ENCODE measurements at places on chromosomes 5 and 9. TPM values are rescaled to one million over a fixed set of nuclear protein-coding genes. Genes with fewer than 3 reads are reported as not detected.

- no peak for DNase-seq
Measured at GRCh38 chr5:171010086-171010485, 148.3 kb downstream of the RANBP17 start.

DNA sequence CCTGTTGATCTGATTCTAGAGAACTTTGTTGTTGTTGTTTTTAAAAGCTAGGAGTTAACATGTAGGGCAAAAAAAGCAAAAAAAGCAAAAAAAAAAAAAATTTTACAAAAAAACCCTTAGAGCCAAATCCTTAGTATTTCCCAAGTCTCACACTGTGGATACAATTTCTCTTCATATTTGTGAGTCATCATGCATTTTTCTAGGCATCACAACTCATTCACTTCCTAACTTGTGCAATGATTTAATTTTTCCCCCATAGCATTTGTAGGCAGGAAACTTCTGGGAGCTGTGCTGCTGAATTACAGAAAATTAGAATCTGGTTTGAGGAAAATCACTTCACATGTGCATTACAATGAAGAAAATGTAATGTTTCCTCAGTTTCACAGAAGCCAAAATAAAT, 91.9 kb downstream of the MARCHF3 start:
- DNase-seq, result no peak

GRCh38 chr9:73231203-73231602, 79.5 kb downstream of the ANXA1 start:
- DNase-seq, result no peak

- DNase-seq, result no peak
Measured at GRCh38 chr5:113520429-113520828, 6.9 kb downstream of the YTHDC2 start.

DNA sequence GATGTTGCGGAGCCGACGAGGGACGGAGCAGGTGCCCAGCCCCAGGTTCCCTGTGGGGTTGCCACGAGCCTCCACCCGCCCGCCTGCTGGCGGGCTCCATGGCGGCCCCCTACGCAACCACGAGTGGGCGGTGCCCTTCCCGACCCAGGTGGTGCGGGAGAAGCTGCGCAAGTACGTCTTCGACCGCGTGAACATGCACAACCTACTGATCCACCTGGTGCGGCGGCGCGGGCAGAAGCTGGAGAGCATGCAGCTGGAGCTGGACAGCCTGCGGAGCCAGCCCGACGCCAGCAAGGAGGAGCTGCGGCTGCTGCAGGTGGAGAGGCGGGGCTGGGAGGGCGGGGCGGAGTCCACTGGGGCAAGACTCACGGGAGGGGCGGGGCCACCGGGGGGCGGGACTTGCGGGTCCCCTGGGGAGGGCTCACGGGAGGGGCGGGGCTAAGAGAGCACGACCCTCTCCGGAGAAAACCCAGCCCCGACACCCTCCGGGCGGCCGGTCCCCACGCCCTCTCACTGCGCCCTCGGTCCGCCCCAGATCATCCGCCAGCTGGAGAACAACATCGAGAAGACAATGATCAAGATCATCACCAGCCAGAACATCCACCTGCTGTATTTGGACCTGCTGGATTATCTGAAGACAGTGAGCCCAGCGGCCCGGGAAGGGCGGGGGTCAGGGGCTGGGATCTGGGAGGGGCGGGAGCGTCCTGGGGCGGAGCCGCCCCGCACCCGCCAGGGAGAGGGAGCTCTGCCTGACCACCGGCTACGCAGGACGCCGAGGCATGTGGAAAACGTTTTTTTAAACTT, 3.9 kb downstream of the CCDC183 start:
- peak; percentile 94 for DNase-seq

- peak; percentile 25 for DNase-seq
Measured at GRCh38 chr5:139861021-139861888, 65.6 kb downstream of the PSD2 start.

GRCh38 chr5:98769959-98770208, 3.6 kb upstream of the RGMB start:
- no peak for DNase-seq

GRCh38 chr5:146291421-146292074, 47.1 kb upstream of the POU4F3 start:
- peak; percentile 37 for DNase-seq

Gene SUSD3
- 2.6 TPM for total RNA-seq

GRCh38 chr9:89454498-89455355, 43.2 kb downstream of the SEMA4D start:
- DNase-seq, result peak; percentile 77

Gene TMEM245
- 88.1 TPM for total RNA-seq

- DNase-seq, result no peak
Measured at GRCh38 chr5:92207151-92207550, 824.0 kb upstream of the ARRDC3 start.

DNA sequence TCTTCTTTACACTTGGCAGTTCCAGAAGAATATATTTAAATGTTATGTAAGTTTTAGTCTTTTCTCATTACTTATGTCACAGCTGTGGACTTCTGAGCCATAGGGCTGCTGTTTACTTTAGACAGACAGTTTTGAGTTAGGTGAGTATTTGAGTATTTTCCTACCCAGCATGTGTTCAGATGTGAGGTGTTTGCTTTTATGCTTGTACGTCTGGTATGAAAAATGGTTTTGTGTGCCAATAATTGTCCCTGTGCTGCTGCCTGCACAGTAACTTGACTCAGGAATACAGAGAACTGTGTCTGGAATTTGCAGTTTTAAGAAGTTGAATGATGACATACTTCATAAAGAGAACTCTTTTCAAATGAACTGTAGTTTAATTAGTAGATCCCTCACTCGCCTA, 20.8 kb downstream of the MEGF10 start:
- no peak for DNase-seq

DNA sequence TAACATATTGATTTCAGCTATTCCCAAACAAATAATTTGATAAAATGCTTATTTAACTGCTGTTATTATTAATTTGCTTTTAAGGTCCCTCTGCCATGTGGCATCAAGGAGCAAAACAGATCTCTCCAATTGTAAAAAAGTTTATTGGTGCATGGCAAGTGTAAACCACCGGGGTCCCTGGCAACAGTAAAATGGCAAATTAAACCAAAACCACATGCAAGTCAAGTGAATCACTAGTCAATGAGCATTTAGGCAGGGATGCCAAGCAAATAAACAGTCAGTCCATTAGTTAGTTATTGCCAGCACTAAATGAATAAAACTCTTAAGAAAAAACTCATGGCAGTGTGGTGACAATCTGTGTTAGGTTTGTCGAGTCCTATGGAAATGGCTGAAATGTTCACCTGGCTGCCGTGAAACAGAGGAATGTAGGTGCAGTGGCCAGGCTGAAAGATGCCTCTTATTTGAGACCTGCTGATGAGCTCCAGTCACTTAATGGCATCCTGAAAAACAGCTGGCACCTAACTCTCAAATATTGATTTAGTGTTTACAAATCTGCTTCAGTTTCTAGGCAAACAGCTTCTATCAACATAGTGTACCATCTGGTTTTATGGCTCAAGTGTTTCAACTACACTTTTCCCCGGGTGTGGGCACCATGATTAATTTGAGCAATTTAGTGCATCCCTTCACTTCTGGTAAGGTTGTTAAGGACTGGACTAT, 296.5 kb upstream of the ITGA1 start:
- no peak for DNase-seq

DNA sequence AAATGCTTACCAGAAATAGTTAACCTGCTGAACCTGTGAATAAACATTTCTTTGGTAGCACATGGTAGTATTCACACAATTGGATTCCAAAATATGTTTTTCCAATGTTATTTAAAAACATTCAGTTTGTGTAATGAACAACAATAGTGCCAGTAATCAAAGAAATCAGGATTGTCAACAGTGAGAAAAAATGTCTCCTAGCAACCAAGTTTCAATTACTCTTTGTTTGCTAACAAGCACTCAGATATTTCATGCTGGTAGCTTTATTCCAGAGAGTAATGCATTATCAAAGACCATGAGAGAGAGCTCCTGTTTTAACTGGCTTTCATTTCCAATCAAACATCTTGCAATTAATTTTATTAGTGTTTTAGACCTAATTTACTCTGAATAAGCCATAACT, 768.1 kb upstream of the GRAMD2B start:
- no peak for DNase-seq

DNA sequence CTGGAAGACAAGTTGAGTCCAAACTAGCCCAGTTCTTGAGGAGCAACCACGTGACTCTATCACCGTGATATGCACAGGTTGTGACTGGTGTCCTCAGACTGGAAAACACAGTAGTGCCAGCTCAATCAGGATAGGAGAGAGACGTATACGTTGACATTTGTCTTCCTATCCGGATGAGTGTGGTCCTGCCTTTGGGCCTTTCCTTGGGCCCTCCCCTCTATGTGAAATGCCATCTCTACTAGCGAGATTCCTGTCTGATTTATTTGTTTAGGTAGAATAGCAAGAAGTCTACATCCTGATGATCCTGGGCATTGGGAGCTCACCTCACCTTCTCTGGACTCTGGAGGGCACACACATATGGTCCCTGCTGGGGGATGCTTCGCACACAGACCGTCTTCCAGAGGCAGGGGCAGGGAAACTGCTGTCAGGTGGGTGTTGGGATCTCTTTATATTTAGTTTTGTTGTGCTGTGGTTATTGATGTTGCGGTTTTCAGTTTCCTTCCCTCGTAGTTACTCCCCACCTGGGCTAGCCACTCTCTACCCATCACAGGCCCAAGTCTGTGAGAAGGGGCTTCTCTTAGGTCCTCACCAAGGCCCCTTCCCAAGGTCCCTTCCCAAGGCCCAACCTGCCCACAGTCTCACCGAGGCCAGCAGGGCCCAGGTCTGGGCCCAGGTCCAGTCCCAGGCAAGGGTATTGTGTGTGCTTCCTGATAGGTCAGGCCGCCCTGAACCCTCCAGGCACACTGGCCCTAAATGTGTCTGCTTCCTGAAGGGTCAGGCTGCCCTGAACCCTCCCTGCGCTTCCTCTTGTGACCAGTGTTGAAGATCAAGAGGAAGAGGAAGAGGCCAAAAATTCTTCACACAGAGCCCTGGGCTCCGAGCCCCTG, 19.0 kb upstream of the SPINK4 start:
- no peak for DNase-seq

Gene SPRY4
- total RNA-seq, result 44.0 TPM

DNA sequence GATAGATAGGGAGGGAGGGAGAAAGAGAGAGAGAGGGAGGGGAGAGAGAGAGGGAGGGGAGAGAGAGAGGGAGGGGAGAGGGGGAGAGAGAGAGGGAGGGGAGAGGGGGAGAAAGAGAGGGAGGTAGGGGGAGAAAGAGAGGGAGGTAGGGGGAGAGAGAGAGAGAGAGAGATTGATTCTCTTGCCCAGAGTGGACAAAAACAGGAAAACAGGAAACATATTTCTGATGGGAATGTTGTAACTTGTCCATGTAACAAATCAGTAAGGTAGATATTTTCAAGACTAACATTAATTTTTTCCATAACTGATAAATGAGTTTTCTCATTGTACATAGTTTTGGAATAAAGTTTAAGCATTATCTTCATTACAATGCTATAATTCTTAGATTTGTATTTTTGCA, 811.7 kb upstream of the GRAMD2B start:
- DNase-seq, result no peak

Gene PCDHGA11
- 3.4 TPM for total RNA-seq

GRCh38 chr5:150639751-150640150, 709 bp upstream of the SYNPO start:
- no peak for DNase-seq

DNA sequence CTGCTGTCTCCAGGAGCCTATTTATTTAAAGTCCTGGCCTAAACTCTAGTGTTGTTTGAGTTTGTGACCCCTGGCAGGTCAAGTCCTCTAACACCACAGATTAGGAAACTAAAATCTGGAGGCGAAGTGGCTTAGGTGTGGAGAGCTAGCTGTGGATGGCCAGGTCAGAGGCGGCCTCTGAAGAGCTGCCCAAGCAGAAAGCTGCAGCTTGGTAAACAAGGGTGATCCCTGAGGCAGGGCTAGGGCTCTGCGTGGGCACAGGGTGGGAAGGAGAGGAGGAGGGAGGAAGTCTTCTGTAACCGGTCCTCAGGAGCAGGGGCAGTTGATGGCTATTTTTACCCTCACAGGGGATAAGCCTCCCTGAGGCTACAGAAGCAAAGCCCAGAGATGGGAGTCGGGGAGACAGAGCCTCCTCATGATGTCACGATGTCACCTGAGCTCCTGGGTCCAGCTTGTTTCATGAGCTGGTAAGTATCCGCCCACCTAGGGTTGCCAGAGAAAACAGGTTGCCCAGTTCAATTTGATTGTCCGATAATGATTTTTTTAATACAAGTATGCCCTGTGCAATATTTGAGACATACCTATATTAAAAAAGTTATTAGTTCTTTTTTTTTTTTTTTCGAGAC, 25.9 kb upstream of the BOD1 start:
- peak; percentile 43 for DNase-seq

Gene IL13
- total RNA-seq, result not detected
